ENCODE measurements at places on chromosomes 5 and 9. TPM values are rescaled to one million over a fixed set of nuclear protein-coding genes. Genes with fewer than 3 reads are reported as not detected.
A peak's percentile ranks its signal among the peaks of the same experiment; 100 is the strongest.

DNA sequence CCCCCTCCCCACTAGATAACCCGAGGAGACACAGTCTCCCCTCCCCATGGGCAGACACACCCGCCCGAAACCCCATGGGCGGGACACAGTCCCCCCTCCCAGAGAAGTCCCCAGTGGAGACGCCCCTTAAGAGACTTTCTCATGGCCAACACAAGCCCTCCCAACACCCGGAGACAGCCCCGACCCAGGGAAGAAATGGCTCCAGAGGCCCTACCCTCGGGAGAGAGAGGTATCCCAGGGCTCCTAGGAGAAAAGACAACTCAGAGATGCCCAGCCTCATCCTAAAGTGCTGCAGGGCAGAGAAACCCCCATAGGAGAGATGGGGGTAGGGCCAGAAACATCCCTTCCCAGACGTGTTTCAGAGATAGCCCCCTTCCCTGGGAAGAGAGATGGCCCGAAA lies 27.4 kb downstream of the PCDH1 start:
- peaks cover 64% of the 10 kb centered on the region for H3K4me1 ChIP-seq
- DNase-seq, result peak; percentile 45
- no peaks in the 10 kb centered on the region for H3K27me3 ChIP-seq
- H3K27ac ChIP-seq, result peak overlapping the region; percentile 97
- H3K4me3 ChIP-seq, result peak overlapping the region; percentile 64
- H3K36me3 ChIP-seq, result peaks cover 11% of the 10 kb centered on the region

The BTNL3 gene
- total RNA-seq, result not detected

- no peaks in the 10 kb centered on the region for H3K36me3 ChIP-seq
- H3K27ac ChIP-seq, result peak overlapping the region; percentile 5
- peaks cover 21% of the 10 kb centered on the region for H3K4me1 ChIP-seq
- H3K27me3 ChIP-seq, result peaks cover 37% of the 10 kb centered on the region
- no peak overlapping the region for H3K4me3 ChIP-seq
Observed at GRCh38 chr9:121260457-121261106, 7.4 kb upstream of the GSN start.

DNA sequence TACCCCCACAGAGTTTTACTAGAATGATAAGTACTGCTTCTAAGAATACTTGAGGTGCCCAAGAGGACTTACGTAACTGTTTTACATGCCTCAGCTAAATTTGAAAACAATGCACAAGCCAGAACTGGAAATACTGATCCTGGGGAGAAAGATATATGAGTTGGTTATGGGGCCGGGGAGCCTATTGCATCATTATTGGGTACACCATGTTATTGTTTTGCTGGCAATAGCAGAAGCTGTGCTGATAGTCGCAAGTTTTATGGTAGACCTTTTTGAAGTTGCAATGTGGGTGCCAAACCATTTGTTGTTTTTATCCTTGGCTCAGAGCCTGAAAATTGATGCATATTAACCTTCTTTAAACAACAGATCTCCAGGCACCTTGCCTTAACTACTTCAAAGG lies 108.4 kb upstream of the DHFR start:
- DNase-seq, result no peak
- no peaks in the 10 kb centered on the region for H3K36me3 ChIP-seq
- H3K27ac ChIP-seq, result no peak overlapping the region
- H3K4me3 ChIP-seq, result no peak overlapping the region
- H3K4me1 ChIP-seq, result peaks cover 11% of the 10 kb centered on the region
- H3K27me3 ChIP-seq, result no peaks in the 10 kb centered on the region

The PCDHGC5 gene
- 1.1 TPM for total RNA-seq

DNA sequence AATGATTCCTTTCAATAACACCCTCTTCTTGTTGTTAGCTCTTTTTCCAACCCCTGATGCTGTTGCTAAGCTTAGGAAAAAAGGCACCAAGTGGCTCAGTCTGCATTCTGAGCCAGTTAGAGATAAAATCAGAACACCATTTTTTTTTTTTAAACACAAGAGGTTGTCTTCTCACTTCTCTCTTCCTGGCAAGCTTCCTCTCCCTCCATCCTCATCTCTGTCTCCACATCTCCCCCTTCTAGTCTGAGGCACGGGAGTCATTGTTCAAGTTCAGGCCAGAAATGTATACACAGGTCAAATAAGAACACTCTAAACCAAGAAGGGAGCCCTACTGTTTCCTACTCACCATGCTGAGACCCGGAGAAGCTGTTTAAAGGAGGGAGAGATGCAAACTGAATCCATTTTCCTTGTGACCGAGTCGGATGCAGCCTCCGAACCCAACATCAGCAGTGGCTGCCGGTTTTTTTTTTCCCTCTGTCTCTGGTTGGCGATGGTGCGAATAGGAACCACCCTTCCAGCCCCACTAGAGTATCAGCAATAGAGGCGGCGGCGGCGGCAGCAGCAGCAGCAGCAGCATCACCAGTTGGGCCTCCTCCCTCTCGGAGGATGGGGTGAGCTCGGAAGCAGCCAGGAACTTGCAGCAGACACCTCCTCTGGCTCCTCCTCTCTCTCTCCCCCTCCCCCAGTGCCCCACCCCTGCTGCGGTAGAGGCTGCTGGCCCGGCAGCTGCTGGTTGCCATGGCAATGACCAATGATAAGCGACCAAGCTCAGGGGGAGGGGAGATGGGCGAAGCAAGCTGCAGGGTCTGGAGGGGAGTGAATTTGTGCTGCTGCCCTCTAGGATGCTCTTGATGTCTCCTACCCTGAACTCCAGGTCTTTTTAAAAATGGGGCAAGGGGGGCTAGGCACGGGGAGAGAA lies at the start of gene JAKMIP2:
JAKMIP2 (minus strand) TSS at position 619 of the 919 bp plus-strand sequence. CDS start 110,922 bp downstream, outside the sequence.
- DNase-seq, result peak; percentile 99
- H3K4me3 ChIP-seq, result peak within 1 kb of the TSS; percentile 92
- peak within 1 kb of the TSS; percentile 99 for H3K27ac ChIP-seq
- peaks cover 38% of the 10 kb centered on the region for H3K4me1 ChIP-seq
- H3K36me3 ChIP-seq, result peaks cover under 1% of the 10 kb centered on the region
- no peaks in the 10 kb centered on the region for H3K27me3 ChIP-seq

DNA sequence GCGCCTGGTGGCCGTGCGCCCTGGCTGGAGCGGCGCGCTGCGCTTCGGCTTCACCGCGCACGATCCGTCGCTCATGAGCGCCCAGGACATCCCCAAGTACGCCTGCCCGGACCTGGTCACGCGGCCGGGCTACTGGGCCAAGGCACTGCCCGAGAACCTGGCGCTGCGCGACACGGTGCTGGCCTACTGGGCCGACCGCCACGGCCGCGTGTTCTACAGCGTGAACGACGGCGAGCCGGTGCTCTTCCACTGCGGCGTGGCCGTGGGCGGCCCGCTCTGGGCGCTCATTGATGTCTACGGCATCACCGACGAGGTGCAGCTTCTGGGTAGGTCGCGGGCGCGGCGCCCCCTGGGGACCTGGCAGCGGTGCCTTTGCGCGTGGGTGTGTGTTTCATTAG lies 28.9 kb downstream of the NEURL1B start:
- H3K36me3 ChIP-seq, result no peaks in the 10 kb centered on the region
- peak; percentile 46 for DNase-seq
- no peaks in the 10 kb centered on the region for H3K27me3 ChIP-seq
- no peak overlapping the region for H3K27ac ChIP-seq
- no peak overlapping the region for H3K4me3 ChIP-seq

GRCh38 chr5:172782169-172783039 lies 11.4 kb upstream of the DUSP1 start:
- H3K27ac ChIP-seq, result no peak overlapping the region
- peaks cover 5% of the 10 kb centered on the region for H3K27me3 ChIP-seq
- H3K36me3 ChIP-seq, result no peaks in the 10 kb centered on the region
- no peak for DNase-seq

DNA sequence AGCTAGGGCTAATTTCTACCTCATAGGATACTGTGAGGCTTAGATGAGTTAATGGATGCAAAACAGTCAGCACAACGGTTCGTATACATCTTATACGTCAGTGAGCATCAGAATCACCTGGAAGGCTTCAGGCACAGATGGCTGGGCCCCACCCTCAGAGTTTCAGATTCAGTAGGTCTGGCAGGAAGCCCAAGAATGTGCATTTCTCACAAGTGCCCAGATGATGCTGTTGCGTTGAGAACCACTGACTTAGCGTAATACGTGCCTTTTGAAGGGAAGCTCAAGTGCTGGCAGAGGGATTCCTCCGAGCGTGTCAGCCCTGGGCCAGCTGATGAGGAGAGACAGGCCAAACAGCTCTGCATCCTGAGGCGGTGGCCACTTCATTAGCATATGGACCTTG lies 117.1 kb upstream of the WWC1 start:
- no peaks in the 10 kb centered on the region for H3K36me3 ChIP-seq
- H3K4me3 ChIP-seq, result no peak overlapping the region
- no peak overlapping the region for H3K27ac ChIP-seq
- peaks cover 27% of the 10 kb centered on the region for H3K4me1 ChIP-seq

GRCh38 chr5:44332285-44332971 lies 56.8 kb downstream of the FGF10 start:
- no peak overlapping the region for H3K4me3 ChIP-seq
- no peaks in the 10 kb centered on the region for H3K36me3 ChIP-seq
- no peak overlapping the region for H3K27ac ChIP-seq
- peaks cover 17% of the 10 kb centered on the region for H3K4me1 ChIP-seq

DNA sequence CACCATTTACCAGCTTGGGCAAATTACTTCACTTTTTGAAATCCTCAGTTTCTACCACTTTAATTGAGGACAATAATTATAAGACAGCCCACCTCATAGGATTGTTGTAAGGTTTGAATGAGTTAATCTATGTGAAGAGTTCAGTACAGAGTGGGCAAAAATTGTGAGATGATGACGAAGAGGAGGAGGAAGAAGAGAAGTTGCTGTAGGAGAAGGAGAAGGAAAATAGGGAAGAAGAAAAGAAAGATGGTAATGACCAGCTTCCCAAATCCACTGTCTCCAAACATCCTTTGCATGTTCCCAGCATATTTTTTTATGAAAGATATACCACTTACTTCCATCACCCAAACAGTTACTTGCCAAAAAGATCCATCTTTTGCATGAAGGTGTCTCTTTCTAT lies 291.2 kb downstream of the EBF1 start:
- H3K4me3 ChIP-seq, result no peak overlapping the region
- H3K27ac ChIP-seq, result no peak overlapping the region
- H3K27me3 ChIP-seq, result no peaks in the 10 kb centered on the region
- H3K4me1 ChIP-seq, result peaks cover 26% of the 10 kb centered on the region

GRCh38 chr5:67984546-67984945 lies 231.0 kb upstream of the PIK3R1 start:
- H3K36me3 ChIP-seq, result no peaks in the 10 kb centered on the region
- 0 out of 2 replicates have a peak, but pooled peaks cover 2% of the 10 kb centered on the region for H3K4me1 ChIP-seq
- H3K27ac ChIP-seq, result no peak overlapping the region
- no peaks in the 10 kb centered on the region for H3K27me3 ChIP-seq

The CAST gene
- 45.9 TPM for total RNA-seq

GRCh38 chr5:52989025-52989780 lies at the start of gene ITGA2:
ITGA2 (plus strand) TSS chr5:52989352; CDS start chr5:52989469, 117 bp downstream.
- H3K27me3 ChIP-seq, result peaks cover 24% of the 10 kb centered on the region
- H3K36me3 ChIP-seq, result no peaks in the 10 kb centered on the region
- peak within 1 kb of the TSS; percentile 77 for H3K4me3 ChIP-seq
- H3K27ac ChIP-seq, result no peak within 1 kb of the TSS

GRCh38 chr9:127174386-127175318 lies 52.2 kb upstream of the ANGPTL2 start:
- peak overlapping the region; percentile 20 for H3K27ac ChIP-seq
- H3K4me1 ChIP-seq, result no peaks in the 10 kb centered on the region
- no peaks in the 10 kb centered on the region for H3K27me3 ChIP-seq
- no peaks in the 10 kb centered on the region for H3K36me3 ChIP-seq

DNA sequence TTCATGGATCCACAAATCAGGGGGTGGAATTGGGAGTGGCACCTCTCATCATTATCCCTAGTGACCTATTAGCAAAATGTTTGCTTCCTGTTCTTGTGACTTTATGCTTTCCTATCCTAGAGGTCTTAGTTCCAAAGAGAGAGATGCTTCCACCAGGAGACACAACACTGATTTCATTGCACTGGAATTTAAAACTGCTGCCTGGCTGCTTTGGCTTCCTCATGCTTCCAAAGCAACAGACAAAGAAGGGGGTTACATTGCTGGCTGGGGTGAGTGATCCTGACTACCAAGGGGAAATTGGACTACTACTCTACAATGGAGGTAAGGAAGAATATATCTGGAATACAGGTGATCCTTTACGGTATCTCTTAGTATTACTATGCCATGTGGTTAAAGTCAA lies 69.2 kb upstream of the SH3GL2 start:
- 0 out of 2 replicates have a peak, but pooled peaks cover 2% of the 10 kb centered on the region for H3K4me1 ChIP-seq
- H3K36me3 ChIP-seq, result no peaks in the 10 kb centered on the region
- no peak overlapping the region for H3K4me3 ChIP-seq

DNA sequence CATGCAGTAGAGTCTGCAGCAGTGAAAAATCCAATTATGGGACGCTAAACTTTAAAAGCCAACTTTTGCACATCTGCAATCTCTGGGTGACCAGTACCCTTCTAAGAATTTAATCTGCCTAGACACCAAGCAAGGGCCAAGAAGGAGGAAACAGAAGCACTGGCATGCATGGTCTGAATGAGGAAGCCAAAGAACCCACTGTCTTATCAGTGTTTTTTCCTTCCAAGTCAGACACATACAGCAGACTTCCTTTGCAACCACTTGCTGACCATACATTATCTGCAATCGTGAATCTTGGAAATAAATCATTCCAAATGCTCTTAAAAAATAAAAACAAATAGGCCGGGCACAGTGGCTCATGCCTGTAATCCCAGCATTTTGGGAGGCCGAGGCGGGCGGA lies 65.9 kb downstream of the DEPDC1B start:
- H3K36me3 ChIP-seq, result peaks cover 51% of the 10 kb centered on the region
- H3K27ac ChIP-seq, result no peak overlapping the region
- H3K4me3 ChIP-seq, result no peak overlapping the region
- no peaks in the 10 kb centered on the region for H3K27me3 ChIP-seq
- DNase-seq, result no peak

The FAM78A gene
- total RNA-seq, result 3.4 TPM

- peaks cover 76% of the 10 kb centered on the region for H3K27me3 ChIP-seq
- H3K27ac ChIP-seq, result no peak overlapping the region
- H3K4me1 ChIP-seq, result peaks cover 17% of the 10 kb centered on the region
- no peak for DNase-seq
- H3K4me3 ChIP-seq, result no peak overlapping the region
Observed at GRCh38 chr9:120711354-120711753, 2.9 kb downstream of the MEGF9 start.

DNA sequence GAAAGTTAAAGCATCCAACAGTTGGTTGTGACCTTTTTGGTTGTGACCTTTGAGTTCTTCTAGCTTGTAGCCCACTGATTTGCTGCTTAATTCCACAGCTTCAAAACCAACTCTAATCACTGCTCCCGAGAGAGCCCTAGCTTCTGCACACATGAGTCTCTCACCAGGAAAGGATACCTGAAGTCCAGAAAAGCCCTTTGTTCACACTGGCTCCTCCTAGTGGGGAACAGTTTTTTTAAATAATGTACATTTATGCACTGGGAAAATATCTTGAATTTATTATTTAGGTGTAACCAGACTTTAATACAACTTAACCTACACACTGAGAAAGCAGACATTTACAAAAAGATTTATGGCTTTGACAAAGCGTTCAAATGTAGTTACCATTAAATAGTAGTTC lies 120.2 kb upstream of the CCDC152 start:
- no peaks in the 10 kb centered on the region for H3K4me1 ChIP-seq
- H3K27me3 ChIP-seq, result no peaks in the 10 kb centered on the region
- no peak overlapping the region for H3K27ac ChIP-seq
- DNase-seq, result no peak
- no peaks in the 10 kb centered on the region for H3K36me3 ChIP-seq
- H3K4me3 ChIP-seq, result no peak overlapping the region

DNA sequence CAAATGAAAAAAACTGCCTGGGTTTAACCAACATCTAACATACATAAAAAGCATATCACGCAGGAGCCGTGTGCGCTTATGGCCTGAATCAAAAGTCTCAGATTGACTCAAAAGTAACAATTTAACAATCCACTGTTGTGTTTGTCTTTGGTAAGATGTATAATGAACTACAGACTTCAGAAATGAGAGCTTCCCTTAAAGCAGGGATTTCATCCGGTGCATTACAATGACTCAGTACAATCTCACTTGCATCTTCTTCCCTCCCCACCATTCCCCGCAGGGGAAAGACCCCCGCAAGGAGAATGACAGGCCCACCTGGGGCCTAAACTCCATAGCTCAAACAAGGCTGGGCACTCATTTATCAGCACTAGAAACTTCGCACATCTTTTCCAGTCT lies 1.4 kb downstream of the ZFR start:
- H3K4me1 ChIP-seq, result peaks cover 47% of the 10 kb centered on the region
- H3K4me3 ChIP-seq, result peak overlapping the region; percentile 90
- peaks cover 7% of the 10 kb centered on the region for H3K36me3 ChIP-seq

The DMRT2 gene
- not detected for total RNA-seq

Measured in WTC11 (cell line).